ENCODE measurements at places on chromosomes 6 and 20.

DNA sequence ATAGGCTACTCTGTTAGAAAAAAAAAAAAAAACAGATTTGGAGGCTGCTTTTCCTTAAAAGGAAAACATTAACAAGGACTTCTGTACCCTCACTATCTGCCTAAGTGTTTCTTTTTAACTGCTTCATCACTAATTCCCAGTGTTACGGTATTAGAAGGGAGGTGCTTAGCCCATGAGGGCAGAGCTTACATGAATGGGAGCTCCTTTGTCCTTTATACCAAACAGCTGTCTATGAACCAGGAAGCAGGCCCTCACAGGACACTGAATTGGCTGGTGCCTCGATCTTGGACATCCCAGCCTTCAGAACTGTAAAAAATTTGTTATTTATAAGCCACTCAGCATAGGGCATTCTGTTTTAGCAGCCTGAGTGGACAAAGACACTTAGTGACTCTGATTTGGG is 215.6 kb upstream of the NRSN1 start:
- no peak for DNase-seq

GRCh38 chr6:169087443-169088041 is 166.1 kb downstream of the THBS2 start:
- no peak for DNase-seq

- no peak for DNase-seq
Observed at GRCh38 chr6:29872791-29873190, 45.2 kb downstream of the HLA-G start.

- DNase-seq: no peak
Observed at GRCh38 chr6:56521454-56521853, 121.2 kb downstream of the DST start.
